Cortex of kidney (tissue), 1 donor: ENCODE measurements at places on chromosomes 3 and 15.

DNA sequence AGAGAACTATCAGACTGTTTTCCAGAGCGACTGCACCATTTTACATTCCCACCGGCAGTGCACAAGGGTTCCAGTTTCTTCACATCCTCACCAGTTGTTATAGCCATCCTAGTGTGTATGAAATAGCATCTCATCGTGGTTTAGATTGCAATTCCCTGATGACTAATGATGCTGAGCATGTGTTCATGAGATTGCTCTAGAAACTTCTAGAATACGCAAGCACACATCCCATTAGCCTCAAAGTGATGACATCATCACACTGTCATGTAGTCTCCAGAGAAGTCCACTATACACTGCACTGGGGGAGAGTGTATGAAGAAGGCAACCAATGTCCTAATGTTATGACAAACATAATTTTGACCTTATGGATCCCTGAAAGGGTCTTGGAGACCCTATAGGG is 30.1 kb downstream of the FBLN2 start:
- no peak for DNase-seq

- DNase-seq = no peak
Observed at GRCh38 chr15:53808058-53808706, 48.7 kb upstream of the WDR72 start.

GRCh38 chr15:26628879-26629529 is 143.9 kb downstream of the GABRB3 start:
- DNase-seq = no peak

DNA sequence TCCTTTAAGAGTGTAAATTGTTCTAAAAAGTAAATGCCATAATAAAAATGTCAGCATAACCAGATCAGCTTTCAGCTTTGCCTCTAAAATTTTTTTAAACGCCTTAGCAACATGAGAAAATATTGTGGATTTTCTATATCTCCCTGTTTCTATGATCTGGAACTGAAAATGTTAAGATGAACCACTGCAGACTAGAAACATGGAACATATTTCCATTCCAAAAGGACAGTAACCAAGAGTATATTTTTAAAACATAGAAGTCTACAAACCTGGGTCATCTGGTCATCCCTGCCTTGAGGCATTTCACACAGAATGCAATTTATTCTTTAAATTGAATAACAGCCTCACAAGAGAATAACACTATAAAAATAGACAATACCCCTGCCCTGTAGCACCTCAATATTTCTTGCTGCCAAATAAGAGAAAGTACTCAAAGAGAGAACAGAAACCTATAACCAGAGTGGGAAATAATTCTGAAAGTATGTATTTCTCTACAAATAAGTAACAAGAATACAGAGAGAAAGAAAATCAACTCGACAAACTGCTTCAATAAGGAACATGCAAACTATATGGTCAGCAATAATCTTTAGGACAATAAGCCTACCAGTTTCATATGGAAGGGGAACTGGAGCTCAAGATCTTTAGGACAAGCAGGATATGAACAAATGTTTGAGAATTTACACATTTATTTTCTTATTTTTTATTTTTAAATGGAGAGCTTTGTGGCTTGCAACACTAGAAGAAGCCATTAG is 949.0 kb downstream of the EPHA3 start:
- DNase-seq = no peak

DNA sequence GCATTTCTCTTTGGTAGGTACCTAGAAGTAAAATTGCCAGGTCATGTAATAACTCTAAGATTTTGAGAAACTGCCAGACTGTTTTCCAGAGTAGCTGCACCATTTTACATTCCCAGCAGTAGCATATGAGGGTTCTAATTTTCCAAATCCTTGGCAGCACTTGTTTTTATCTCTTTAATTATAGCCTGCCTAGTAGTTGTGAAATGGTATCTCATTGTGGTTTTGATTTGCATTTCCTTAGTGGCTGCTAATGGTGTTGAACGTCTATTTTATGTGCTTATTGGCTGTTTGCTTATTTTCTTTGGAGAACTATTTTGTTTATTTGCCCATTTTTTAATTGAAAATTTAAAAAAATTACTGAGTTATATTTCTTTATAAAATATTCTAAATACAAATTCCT is 117.9 kb downstream of the TCF12 start:
- no peak for DNase-seq

DNA sequence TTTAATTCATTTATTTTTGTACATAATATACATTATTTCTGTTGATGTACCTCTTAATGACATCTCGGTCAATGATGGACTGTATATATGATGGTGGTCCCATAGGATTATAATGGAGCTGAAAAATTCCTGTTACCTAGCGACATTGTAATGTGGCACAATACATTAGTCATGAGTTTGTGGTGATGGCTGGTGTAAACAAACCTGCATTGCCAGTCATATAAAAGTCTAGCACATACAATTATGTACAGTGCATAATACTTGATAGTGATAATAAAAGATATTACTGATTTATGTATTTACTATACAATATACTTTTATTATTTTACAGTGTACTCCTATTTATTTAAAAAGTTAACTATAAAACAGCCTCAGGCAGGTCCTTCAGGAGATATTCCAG is 15.1 kb downstream of the TTC14 start:
- no peak for DNase-seq
